Caudate nucleus (tissue), 63 donors: ENCODE measurements at places on chromosomes 2 and 18.

GRCh38 chr2:51711766-51712165 is 679.8 kb upstream of the NRXN1 start:
- DNase-seq = no peak

DNA sequence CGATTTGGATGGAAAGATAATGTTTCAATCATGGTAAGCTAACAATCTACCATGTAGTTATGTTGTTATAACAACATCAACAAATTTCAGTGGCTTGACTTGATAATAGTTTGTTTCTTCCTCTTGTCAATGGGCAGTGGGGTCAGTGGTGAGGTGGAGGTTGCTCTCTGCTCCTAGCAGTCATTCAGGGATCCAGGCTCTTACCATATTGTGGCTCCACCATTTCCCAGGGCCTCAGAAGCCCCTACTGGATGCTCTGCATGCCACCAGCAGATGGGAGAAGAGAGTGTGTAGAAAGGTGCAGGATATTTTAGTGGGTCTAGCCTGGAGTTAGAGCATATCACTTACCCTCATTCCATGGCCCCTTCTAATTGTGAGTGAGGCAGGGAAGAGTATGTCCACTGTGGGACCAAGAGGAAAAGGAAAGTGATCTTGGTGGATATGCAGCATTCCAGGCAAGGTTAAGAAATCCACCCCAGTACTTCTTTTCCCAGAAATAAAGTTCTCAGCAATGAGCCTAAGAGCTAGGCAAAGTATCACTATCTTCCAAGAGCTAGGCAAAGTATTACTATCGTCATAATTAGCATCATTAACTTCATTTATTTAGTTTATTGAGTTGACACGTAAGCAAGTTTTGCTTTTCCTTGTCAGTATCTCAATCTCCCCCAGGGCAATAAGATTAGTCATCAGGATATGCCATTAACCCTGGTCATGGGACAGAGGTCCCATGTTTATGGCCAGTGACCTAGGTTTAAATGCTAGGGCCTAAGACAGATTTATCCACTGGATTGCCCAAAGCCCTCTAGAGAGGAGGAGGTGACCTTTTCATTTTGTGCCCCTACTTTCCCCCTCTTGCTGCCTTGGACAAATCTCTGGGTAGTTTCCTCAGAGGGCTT is 4.2 kb upstream of the IWS1 start:
- no peak for DNase-seq

GRCh38 chr2:120538691-120539423 is 192.9 kb downstream of the INHBB start:
- DNase-seq = no peak

DNA sequence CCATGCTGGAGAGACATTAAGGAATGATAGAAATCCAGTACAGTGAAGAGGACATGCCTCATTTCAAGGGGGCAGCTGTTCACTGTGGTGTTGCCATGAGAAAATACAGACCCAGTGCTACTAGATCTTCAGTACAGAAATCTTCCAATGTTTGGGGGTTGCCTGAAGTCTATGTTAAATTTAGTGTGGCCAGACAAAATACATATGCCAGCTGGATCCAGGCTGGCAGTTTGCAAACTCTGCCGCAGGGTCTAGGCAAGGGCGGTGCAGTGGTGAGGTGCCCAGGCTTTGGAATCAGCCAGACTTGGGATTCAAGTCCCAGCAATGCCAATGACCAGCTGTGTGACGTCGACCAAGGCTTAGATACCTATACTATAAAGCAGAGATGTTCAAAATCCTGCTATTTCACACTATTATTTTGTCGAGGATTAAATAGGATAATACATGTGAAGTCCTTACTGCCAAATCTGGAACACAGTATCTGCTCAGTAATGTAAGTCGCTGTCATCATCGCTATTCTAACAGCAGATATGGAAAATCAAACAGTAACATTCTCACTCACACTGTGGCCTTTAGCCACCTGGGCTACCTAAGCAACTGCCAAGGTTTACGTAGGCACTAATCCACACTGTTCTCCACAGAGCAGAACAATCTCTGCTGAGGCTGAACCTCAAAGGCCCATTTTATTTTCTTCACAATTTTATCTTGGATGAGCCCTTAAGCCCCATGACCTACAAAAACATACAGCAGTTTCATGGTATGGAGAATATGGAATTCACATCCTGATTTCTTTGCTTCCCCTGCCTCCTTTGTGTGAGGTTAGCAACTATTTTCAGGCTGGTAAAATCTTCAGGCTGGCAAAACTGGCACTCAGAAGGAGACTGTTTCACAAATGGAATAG is 5.9 kb upstream of the TMSB10 start:
- DNase-seq = no peak

GRCh38 chr2:176784633-176785200 is 427.9 kb upstream of the HNRNPA3 start:
- no peak for DNase-seq

- no peak for DNase-seq
These were observed 17.5 kb downstream of the SIGLEC15 start for GRCh38 chr18:45843019-45843418.

DNA sequence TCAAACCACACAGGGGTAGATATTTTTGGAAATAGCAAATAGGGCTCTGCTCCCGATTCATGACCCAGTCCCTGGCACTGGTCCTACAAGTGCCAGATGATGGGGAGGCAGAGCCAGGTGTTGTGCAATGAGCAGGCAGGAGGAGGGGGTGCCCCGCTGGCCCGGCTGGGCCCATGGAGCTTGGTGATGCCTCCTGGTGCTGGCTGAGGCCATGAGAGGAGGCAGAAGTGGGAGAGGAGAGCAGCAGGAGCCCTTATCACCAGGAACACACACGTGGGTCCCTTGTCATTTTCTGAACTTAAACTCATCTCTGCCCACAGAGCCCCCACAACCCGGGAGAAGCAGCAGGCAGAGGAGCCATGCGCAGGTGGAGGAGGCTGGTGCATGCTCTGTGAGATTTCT is 90.5 kb upstream of the MAPK4 start:
- DNase-seq = peak; percentile 69

DNA sequence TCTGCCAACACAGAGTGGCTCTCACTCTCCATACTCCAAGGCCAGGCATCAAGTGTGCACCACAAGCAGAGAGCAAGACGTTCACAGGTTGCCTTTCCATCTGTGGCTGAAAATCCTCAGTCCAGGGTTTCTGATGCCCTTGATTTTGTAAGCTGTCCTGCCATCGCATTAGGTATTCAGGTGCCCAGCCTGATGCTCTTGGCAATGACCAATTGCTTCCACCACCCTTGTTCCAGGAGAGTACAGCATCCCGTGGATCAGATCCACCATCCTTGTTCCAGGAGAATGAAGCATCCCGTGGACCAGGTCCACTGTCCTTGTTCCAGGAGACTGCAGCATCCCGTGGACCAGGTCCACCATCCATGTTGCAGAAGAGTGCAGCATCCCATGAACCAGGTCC is 133.4 kb upstream of the GPC1 start:
- no peak for DNase-seq

- DNase-seq = no peak
These were observed 57.6 kb upstream of the SERTAD2 start for GRCh38 chr2:64711252-64711800.

GRCh38 chr2:223701761-223702160 is 99.6 kb upstream of the SCG2 start:
- no peak for DNase-seq

GRCh38 chr18:51138936-51139335 is 58.5 kb downstream of the MEX3C start:
- DNase-seq = no peak

DNA sequence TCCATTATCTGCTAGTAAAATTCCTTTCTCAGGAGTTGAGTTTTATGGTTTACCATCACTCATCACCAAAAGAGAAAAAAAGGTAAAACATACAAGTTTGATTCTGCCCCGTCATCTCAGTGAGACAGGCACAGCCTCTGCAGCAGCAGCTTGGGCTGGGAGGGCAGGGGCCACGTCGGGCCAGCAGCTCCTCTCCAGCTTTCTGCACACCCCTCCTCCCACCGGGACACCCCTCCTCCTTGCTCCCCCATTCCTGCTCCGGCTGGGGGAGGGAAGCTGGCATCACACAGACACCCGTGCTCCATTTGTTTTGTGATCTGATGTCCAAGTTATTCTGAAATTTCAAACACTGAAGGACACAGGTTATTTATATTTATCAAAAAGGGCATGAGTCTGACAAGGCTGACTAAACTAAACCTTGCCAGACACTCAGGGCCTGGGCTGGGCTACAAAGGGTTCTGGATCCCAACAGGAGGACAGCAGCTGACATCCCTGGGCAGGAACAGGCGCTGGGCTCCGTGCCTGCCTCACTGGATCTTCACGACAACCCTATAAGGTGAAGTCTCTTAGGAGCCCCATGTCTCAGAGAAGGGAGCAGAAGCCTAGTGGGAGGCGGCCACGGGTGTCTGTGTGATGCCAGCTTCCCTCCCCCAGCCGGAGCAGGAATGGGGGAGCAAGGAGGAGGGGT is 71.4 kb downstream of the HDAC4 start:
- no peak for DNase-seq

DNA sequence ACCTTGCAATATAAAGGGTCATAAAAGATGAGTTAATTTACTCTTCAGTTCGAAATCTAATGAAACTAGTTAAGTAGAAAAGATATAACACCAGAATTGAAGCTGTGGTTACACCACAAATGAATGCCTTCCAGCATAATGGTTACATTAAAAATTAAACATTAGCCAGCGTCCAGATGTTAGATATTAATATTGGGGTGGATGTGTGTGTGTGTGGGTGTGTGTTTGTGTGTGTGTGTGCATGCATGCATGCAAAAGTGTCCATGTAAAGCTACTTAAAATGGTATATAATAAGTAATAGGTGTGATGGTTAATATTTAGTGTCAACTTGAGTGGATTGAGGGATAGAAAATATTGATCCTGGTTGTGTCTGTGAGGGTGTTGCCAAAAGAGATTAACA is 170.4 kb upstream of the FN1 start:
- no peak for DNase-seq

- no peak for DNase-seq
These were observed 210.5 kb downstream of the SH3RF3 start for GRCh38 chr2:109339519-109339966.

DNA sequence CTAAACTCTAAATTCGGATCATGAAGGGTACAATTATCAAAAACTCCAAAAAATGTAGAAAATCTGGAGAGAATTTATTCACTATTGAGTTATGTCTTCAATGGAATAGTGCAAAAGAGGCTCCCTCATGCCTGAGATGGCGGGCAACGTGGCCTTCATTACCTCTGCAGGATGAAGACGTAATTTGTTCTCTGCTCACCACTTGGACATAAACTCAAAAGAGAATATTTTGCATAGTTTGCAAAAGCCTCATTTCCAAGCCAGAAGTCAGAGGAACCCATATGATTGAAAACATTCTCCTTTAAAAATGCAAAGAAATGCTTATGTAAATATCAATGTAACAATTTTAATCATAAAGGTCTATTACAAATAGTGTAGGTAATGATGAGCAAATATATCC is 58.7 kb downstream of the SLC25A12 start:
- DNase-seq = no peak

GRCh38 chr2:236582968-236583367 is 13.3 kb downstream of the ACKR3 start:
- no peak for DNase-seq

DNA sequence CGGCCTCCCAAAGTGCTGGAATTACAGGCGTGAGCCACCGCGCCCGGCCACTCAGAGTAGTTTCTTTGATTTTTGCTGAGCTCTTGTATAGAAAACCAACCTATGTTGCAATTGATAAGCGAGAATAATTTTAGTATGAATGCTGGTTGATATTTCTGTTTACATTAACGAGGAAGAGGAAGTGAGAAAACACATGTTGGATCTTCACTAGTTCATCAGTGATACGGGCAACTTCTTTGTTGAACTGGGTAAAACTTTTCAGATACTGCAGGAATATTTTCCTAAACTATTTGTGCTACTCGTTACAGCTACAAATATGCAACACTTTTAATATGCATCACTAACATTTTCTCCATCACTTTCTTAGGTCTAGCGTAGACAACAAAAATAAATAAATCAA is 67.9 kb upstream of the SLC25A52 start:
- DNase-seq = no peak

DNA sequence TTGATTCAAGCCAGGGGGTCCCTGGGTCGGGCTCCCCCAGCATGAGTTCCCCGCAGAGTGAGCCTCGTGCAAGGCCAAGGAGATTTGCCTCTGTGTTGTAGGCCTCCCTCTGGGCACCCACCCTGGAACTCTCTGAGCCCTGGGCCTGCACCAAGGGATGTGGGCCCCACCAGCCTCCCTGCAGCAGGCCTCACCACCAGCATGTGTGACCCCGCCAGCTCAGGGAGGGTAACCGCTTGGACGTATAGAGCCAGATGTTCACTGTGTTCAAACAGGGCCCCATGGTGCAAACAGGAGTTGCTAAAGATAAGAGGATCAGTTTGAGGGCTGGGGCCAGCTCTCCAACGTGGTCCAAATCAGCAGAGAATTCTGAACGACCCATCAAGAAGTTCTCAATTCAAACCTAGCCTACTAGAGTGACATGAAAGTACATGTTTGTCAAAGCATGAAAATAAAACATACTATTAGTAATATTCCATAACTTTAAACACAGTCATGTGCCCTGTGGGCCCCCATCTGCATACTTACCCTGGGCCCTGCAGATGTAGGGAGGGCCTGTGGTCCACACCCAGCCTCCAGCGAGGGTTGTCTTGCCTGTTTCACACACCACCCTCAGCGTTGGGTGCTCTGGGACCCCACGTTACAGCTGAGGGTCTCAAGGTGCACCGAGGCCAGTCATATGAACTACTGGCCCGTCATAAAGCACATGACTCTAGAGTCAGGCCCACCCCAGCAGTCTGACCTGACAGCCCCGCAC is 5.5 kb upstream of the TUBB6 start:
- DNase-seq = no peak

GRCh38 chr18:9712611-9713010 is 4.5 kb downstream of the RAB31 start:
- DNase-seq = no peak

DNA sequence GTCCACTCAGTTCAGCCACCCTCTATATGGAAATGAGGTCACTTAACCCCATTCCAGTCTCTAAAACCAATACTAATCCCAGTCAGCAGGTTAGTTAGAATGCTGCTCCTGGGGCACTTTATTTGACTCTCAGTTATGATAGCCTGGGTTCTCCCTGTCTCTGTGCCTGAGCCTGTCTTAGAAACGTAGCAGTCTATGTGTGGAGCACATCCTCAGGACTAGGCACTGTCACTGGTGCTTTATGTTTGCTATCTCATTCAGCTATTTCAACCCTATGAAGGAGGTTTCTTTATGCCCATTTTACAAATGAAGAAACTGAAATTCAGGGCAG is 152.5 kb upstream of the PKDCC start:
- no peak for DNase-seq

GRCh38 chr2:30702694-30703093 is 104.6 kb downstream of the CAPN13 start:
- DNase-seq = no peak

DNA sequence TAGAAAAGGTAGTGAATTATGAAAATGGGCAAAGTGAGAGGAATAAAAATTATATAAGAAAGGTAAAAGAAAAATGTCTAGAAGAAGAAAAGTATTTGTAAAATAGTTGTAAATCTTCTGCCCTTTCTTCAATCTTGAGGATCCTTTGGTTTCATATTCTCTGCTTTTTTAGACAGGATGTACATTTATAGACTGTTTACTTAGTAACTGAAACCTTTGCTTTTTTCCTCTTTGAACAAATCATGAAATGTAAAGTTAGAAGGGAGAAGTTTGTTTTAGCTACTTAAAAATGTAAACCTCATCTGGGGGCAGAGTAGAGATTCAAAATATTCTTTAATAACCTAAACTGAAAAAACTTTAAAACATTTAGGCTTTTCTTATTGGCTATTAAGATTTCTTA is 150.4 kb upstream of the ITGA4 start:
- no peak for DNase-seq
